ENCODE measurements at places on chromosomes 16 and 17.

DNA sequence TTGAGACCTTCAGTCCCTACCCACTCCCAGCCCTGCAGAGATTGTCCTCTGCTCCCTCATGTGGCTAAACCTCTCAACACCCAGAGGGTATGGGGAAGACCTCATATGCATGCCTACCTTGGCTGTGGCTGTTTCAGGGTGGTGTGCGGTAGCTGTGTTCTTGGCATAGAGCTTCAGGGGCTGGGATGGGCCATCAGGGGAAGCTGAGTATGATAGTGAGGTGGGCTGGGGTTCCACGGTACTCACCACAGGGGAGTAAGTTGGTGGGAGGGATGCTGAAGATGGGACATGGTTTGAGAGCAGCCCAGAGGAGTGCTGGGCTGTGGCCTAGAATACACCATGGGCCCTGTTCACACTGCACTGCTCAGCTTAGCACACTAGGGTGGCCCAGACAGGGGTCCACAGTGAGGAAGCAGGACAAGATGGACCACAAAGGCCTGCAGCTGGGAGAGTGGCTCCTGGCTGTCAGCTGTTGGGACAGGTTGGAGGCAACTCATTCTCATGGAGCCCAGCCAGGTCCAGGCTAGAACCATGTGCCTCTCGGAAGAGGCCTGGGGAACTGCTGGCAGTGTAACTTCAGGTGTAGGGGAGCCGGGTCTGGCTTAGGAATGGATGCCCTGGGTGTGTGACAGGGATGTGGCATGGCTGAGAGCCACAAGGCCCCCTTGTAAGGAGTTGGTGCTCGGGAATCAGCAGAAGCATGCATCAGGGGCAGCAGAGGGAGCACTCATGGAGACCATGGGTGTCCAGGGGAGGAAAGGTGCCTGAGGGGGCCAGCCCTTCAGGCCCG, 3.1 kb downstream of the MFAP4 start:
- no peak for DNase-seq

DNA sequence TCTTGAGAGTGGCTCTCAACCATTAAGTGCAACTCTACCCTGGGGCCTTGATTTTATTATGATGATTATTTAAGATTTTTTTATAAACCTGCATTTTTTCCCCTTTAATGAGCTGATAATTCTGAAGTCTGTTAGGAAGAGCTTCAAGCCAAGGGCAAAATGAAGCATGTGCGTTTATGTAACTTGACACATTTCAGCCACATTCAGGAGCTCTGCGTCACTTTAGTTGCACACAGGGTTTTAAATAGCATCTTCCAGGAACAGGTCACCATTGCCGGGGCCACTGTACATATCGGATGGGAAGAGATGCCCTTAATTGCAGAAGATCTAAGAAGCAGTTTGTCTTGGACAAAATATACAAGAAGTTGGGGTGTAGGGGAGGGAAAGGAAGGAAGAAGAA, 89.6 kb downstream of the BMERB1 start:
- DNase-seq: no peak

DNA sequence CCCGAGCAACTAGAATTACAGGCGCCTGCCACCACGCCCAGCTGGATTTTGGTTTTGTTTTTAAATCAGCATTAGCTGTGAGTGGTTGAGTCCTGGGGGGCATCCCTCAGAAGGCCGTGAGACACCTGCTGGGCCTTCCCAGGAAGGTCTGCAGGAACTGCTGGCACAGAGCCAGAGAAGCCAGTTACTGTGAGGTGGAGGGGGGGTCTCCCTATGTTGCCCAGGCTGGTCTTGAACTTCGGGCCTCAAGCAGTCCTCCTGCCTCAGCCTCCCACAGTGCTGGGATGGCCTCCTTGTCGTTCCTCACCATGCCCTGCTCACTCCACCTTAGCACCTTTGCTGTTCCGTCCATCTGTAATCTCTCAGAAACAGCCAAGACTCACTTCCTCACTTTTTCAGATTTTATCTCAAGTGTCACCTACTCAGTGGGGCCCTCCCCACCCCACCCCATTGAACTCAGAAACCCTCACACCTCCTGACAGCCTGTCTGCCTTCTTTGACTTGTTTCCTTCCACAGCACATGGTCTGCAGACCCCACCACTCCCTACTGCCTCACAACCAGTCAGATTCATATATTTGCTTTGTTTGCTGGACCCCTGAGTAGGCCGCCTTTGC, 62.3 kb downstream of the WSB1 start:
- DNase-seq: peak; percentile 50

DNA sequence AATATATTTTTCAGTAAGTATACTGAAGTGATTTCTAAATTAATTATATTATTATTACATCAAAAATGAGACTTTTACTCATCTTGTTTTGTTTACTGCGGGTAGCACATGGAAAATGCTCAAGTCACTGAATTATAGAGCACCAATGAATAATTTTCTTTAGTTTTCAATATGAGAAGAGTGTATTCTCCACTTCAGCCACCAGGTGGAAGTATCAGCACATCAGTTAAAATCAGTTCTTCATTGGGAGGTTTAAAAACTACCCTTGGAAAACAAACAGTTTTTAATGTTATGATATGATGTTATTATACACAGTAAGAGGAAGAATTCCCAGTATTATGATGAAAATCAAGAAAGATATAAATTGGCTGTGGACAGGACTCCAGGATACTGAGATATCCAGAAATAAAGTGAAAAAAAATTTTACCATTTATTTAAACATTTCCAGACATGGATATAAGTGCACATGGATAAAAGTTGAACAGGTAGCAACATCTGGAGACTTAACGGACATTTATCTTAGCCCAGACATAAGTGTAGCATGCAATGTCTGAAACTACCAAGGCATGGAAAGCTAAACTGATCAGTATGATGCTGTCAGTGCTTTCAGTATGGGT, 467.3 kb downstream of the KCNJ2 start:
- DNase-seq: no peak

DNA sequence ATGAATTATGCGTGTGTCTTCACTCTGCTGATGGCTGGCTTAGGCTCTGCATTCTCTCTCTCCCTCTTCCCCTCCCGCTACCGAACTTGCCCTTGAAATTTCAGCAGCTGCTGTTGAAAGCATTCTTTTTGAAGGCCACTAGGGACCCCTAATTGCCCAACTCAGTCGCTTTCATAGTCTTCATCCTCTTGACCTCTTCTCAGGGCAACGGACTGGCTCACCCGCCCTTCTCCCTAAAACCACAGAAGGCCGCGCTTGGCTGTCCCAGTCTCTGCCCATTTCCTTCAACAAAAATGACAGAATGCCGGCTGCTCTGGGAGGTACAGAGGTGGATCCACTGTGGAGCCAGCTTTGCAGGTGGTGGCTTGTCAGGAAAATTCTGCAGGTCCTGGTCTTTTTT, 21.0 kb upstream of the FMNL1 start:
- DNase-seq: no peak

GRCh38 chr17:12993631-12994030, 24.2 kb downstream of the ELAC2 start:
- peak; percentile 53 for DNase-seq

DNA sequence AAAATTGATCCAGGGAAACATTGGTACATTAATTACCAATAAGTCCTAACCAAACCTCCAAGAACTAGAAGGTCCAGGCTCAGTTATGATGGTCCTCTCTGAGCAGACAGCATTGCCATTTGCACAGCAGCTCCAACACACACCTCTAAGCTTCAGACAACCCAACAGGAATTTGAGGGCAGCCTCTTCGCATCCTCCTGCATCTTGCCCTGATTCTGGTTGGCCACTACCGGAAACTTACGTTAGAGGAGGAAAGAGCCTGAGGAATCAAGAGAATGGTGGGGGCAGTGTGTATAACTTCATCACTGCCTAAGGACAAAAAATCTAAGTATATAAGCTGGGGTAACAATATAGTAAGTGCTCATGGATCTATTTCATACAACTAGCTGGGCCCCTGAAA, 15.7 kb downstream of the FAM117A start:
- no peak for DNase-seq

DNA sequence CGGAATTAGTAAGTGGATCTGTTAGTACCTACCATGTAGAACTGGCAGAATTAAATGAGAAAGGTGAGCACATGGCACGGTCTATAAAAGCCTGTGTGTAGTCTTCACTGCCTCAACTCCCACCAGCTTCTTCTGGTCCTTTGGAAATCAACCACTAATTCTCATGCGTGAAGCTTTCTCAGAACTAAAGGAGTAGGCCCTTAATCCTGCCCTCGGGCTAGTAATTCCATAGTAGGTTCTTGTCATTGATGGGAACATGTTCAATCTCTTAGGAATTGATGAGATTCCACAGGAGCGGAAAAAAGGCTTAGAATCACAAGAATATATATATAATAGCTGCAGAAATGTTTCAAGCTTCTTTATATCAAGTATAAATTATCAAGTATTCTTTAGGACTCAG, 21.7 kb downstream of the CDR2 start:
- no peak for DNase-seq

DNA sequence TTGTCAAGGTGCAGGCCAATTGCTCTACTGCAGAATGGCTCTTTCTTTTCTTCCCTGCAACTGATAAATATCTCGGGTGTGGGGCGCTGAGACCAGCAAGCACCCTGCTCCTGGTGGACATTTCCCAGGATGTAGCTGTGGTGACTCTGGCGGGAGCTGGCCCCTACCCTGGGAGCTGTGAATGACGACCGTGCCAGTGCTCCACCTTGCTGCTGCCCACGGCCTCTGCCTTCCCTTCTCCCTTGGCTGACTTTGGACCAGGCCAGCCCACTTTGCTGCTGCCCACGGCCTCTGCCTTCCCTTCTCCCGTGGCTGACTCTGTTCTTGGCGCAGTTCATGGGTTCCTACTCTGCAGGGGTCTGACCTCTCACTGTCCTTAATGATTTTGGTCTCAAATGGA, 16.1 kb downstream of the CARD14 start:
- no peak for DNase-seq

GRCh38 chr16:60882816-60883215, 1153.4 kb downstream of the CDH8 start:
- DNase-seq: no peak

GRCh38 chr17:33267271-33267790, 25.8 kb downstream of the ASIC2 start:
- no peak for DNase-seq

GRCh38 chr17:38632334-38632733, 26.6 kb upstream of the SRCIN1 start:
- no peak for DNase-seq

- no peak for DNase-seq
These were observed 17.8 kb downstream of the USP31 start for GRCh38 chr16:23131436-23131835.

DNA sequence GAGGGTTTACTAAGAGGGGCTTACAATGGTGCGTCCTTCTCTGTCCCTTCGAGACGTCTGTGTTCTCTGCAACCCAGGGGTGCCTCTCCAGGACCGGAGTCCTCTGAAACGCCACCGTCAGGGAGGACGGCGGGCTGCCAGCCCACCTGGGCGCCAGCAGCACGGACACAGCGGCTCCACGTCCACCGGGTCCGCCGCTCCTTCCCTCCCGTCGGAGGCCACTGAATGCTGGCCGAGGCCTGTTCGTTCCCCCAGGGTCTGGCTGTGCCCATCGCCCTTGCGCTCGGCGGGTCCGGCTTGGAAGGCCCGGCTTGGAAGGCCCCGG, 403 bp downstream of the TEPSIN start:
- no peak for DNase-seq

DNA sequence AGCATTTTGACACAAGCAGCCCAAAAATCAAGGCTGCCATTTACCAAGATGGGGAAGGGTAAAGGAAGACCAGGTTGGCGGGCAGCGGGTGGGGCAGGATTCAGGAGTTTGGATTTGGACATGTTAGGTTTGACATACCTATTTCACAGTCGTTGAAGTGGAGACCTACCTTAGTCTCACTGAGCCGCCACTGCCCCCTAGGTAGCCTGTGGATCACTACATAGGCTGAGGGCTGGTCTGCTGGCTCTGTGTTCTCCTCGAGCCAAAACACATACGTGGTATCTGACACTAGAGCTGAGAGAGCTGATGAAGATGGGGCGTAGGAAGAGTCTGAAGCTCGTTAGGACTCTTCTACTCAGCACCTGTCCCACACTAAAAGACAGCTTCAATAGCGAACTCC, 115.1 kb downstream of the HIC1 start:
- DNase-seq: peak; percentile 78

DNA sequence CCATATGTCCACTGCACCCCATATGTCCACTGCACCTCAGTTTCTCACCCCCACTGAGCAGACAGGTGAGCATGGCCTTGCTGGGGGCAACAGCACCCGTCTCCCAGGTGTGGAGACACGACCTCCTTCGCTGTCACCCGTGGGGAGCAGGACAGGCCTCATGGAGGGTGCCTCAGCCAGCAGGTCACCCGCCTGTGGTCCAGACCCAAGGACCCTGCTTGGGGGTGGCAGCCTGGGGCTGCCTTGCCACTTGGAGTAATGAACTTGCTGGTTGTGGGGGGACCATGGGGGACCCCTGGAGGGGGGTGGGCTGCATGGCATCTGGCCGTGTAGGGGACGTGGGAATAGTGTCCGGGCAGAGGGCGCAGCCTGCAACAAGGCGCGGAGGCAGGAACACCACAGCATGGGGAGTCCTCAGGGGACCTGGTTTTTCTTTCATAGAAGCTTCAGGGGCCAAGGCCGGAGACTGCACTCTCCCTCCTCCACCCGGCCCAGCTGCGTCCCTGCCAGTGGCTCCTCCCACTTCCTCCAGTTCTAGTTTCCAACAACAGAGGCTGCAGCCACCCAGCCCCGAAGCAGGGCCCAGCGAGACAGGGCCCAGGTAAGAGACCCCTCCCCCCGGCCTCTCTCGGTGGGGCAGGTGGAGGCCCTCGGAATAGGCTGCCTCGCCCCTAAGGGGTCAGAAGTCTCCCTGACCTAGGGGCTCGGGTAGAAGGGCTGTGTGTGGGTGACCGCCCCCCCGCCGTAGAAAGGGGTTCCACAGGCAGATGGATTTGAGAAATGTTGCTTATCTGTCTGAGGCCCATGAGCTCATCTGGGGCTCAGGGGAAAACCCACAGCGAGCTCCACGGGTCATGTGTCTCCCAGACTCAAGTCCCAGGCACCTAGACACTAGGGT, at the start of gene NHLRC4:
NHLRC4 (plus strand) TSS at position 531 of the 898 bp plus-strand sequence. CDS start 1,043 bp downstream, outside the sequence.
- DNase-seq: peak; percentile 90

GRCh38 chr17:8916466-8916865, 49.0 kb upstream of the PIK3R6 start:
- no peak for DNase-seq

- DNase-seq: peak; percentile 64
These were observed 296.6 kb upstream of the CDH11 start for GRCh38 chr16:65418435-65418834.

DNA sequence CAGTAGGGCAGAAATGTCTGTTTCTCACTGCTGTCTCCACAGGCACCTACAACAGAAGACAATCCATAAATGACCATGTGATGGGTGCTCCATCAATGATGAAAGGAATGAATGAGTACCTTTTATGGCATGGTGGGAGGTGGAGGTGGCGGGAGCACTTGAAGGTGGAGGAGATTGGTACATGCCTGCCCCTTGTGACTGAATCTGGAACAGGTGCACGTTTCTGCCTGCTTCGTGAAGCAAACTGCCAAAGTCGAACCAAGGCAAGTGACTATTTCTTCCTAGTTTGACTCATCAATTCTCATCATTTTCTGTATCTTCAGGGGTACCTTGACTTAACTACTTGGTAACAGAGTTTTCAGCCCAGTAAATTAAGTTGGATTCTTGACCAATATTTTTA, 25.4 kb downstream of the CDRT15 start:
- no peak for DNase-seq

Measured in islet precursor cell (in vitro differentiated cells).